Stromal cell of bone marrow (primary cell): ENCODE measurements at places on chromosomes 11 and 22.
A peak's percentile ranks its signal among the peaks of the same experiment; 100 is the strongest.

DNA sequence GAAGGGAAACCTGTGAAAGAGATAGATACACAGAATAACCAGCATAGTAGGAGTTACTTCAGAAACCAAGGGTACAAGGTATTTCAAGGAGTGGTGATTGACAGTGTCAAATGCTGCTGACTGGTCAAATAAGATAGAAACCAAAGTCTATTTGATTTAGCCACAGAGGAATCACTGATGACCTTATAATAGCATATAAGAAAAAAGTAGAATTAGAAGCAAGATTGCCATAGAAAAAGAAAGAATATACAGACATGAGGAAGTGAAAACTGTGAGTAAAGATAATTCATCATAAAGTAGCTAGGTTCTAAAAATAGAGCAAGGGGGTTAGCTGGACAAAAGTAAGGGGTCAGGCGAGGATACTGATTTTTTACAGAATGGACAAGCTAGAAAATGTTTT, 14.2 kb downstream of the ZBTB44 start:
- no peak for DNase-seq

GRCh38 chr11:117621226-117621625, 175.8 kb downstream of the DSCAML1 start:
- DNase-seq: no peak

DNA sequence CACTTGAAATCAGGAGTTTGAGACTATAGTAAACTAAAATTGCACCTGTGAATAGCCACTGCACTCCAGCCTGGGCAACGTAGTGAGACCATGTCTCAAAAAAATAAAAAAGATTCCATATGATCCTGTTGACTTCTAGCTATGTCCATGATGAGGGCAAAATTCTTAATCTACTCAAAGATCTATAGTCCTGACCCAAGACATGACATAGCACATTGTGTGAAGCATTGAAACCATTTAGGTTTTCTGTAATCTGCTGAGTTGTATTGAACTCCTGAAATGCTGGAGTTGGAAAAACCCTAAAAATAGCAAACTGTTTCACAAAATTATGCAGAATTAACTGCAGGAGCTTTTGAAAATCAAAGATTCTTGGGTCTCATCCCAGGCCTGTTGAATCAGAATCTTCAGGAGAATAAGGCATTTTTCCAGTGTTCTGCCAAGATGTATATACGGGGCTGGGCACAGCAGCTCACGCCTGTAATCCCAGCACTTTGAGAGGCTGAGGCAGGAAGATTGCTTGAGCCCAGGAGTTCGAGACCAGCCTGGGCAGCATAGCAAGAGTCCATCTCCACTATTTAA, 29.8 kb upstream of the LDHA start:
- no peak for DNase-seq

DNA sequence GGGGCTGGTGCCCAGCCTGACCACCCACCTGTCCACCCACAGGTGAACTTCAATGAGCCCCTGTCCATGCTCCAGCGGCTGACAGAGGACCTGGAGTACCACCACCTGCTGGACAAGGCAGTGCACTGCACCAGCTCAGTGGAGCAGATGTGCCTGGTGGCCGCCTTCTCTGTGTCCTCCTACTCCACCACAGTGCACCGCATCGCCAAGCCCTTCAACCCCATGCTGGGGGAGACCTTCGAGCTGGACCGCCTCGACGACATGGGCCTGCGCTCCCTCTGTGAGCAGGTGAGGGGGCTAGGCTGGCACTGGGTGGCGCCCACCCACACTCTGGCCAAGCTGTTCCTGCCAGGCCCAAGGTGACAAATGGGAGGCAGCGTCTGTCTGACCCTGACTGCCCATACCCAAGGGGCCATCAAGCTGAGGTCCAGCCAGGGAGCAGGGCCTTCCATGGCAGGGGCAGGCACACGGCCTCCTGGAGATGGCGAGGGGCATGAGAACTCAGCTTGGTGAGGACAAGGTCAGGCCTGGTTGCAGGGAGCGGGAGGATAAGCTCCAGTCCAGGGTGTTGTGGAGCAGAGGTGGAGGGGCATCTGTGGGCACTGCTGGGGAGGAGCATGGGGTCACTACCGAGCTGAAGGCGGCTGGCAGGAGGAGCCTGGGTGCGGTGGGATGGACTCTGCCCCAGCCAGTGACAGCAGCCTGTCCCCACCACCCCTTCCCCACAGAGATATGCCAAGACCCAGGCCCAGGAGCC, 77.7 kb downstream of the MORC2 start:
- no peak for DNase-seq

DNA sequence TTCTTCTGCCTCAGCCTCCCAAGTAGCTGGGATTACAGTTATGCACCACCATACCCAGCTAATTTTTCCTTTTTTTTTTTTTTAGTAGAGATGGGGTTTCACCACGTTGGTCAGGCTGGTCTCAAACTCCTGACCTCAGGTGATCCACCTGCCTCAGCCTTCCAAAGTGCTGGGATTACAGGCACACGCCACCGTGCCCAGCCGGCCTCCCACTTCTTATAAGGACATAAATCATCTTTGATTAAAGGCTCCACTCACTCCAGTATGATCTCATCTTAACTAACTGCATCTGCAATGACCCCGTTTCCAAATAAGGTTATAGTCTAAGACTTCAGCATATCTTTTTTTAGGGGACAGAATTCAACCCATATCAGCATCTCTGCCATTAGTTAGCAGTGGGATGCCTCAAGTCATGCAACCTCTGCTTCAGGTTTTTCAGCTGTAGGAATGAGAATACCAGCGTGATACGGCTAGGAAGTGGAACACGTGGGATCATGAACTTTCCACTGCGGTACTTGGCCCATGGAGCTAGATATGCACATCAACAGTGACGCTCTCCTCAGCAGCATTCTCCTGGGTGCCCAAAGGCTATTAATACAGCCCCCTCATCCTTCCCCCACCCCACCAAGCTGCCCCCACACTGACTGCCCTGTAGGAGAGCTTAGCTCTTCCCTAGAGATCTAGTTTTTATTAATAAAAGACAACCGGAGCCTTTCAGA, 41.4 kb downstream of the MCHR1 start:
- no peak for DNase-seq

GRCh38 chr11:119754199-119754598, 25.2 kb upstream of the NECTIN1 start:
- DNase-seq: no peak

DNA sequence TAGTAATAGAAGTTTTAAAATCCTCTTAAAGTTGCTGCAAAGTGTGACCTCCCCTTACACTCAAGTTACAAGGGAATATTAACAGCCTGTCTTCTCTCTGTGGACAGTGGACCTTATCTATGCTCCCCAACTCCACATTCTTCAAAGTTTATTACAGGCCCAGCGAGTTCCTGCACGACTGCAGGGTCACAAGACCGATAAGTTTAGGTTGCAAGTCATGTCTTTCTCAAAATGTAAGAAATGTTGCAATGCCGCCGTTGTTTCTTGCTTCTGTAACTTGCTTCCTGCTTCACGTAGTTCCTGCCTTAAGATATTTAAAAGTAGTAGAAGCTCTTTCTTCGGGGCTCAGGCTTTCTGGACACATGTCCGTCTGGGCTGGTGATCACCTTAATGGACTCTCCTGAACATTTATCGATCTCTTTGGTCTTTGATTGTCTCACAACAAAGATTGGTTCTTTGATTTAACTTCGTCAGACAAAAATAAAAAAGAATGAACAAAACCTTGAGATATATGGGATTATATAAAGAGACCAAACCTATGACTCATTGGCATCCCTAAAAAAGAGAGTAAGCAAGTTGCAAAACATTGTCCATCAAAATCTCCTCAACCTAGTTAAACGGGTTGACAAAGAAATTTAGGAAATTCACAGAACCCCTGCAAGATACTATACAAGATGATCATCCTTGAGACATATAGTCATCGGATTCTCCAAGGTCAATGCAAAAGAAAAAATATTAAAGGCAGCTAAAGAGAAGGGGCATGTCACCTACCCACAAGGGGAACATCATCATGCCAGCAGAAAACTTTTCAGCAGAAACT, 45.4 kb upstream of the GLYAT start:
- no peak for DNase-seq

GRCh38 chr11:132992838-132993631, 539.3 kb downstream of the OPCML start:
- DNase-seq: no peak

DNA sequence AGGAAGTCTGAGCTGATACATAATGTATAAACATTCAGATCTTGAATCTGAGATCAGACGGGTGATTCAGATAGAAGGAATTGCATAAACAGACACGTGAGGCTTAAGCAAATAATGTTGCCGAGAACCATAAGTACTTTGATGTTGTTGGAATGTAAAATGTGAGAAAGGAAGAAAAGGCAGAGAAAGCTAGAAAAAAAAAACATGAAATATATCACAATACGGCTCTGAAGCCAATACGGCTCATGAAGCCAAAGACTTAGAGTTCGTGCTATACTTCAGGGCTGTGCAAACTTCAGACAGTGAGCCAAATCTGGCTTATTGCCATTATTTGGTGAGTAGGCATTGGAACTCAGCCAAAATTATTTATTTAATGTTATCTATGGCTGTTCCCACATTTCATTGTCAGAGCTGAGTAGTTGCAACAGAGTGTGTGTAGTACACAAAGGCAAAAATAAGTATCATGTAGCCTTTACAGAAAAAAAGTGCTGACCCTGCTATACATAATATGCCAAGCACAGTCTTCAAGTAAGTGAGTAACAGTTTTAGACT, 673.3 kb downstream of the CNTN5 start:
- peak; percentile 3 for DNase-seq

GRCh38 chr11:6695377-6695776, 12.2 kb upstream of the MRPL17 start:
- peak; percentile 83 for DNase-seq

GRCh38 chr11:69298267-69299022, 4.5 kb downstream of the MYEOV start:
- DNase-seq: peak; percentile 89

DNA sequence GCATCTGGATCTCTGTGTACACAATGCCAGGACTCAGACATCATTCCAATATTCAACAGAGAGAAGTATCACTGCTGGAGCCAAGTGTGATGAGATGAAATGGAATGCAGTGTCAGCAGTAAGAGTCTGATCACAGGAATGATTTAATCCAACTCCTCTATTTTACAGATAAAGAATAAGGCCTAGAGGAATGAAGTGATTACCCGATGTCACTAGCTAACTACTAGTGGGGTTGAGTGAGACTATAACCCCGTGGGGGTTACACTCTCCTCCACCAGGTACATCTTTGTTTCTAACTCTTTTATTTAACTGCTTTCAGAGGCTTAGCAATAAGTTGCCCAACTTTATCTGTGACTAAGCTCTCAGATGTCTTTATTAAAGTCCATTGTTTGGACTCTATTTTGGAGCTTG, 94.2 kb upstream of the FAT3 start:
- DNase-seq: peak; percentile 22

- no peak for DNase-seq
Measured at GRCh38 chr11:116325247-116325646, 447.5 kb downstream of the BUD13 start.

DNA sequence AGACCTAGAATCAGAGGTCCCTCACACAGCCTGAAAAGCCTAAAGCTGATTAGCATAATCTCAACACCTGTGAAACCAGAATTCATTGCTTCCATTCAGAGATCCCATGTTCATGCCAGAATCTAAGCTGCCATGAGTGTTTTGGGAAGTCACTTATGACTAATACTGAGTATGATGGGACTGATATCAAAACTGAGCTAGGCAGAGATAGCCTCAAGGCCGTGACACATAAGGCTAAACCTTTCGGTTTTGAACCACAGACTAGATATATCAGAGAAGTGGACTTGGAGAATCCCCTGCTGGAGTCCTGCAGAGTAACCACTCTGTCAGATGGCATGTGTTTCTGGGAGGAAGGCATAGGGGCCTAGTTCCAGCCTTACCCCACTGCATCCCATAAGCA, 23.1 kb upstream of the GLYATL2 start:
- DNase-seq: no peak

DNA sequence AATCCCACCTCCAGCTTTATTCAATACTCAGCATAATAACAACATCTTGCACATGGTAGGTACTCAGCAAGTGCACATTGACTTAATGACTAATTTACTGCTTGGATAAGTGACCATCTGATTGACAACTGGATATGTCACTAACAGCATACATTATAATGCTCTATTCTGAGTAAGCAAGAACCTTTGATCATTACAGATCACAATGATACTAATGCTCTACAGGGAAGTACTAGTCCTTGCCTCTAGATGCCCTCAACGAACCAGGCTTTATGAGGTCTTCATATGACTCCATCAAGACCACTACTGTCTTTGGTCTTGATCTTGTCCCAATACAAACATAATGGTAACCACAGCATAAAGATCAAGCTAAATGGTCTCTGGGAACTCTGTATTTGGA, 167.6 kb upstream of the MTMR2 start:
- DNase-seq: no peak

DNA sequence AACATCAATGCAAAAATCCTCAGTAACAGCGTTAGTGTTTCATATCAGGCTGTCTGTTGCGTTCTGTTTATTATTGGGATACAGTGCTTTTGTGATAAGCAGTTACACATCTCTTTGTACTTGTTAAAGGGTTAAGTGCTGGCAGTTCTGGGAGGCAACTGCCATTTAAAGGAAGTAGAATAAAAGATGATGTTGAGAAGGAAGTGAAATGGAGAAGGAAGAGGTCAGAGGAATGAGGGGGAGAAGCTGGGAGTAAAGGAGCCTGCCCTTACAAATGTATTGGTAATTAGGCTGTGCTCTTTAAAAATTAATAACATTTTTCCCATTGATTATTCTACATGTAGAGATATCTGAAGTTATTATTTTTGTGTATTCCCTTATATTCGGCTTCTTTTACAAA, 674.7 kb downstream of the NTM start:
- DNase-seq: no peak

DNA sequence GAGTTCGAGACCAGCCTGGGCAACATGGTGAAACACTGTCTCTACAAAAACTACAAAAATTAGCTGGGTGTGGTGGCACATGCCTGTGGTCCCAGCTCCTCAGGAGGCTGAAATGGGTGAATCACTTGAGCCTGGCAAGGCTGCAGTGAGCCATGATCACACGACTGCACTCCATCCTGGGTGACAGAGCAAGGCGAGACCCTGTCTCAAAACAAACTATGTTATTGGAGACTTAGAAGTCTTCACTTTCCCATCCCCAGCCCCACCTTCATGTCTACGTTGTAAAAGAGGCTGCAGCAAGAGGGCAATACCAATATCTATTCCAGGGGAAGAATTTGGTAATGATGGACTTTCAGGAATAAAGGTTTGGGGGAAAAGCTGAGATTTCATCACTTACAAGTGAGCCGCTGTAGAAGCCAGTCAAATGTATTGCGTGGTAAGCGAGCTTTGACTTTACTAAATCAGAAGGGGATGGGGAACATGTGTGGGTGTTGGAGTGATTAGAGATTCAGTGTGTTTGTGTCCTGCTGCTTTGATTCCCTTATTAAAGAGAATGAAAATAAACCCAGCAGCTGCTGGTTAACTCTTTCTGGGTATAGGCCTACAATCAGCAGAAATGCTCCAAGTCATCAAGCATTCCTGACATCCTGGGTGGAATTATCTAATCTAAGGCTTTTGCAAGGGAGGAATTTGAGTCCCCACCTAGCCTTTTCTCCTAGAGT, 53.7 kb downstream of the UBASH3B start:
- DNase-seq: no peak
